NCI-H1105 treated with DMSO at 0.1 percent for 48 hours (cell line): ENCODE measurements at places on chromosomes 16 and 17.

GRCh38 chr16:18018376-18018775 lies 318.2 kb downstream of the NPIPA8 start:
- DNase-seq: no peak

DNA sequence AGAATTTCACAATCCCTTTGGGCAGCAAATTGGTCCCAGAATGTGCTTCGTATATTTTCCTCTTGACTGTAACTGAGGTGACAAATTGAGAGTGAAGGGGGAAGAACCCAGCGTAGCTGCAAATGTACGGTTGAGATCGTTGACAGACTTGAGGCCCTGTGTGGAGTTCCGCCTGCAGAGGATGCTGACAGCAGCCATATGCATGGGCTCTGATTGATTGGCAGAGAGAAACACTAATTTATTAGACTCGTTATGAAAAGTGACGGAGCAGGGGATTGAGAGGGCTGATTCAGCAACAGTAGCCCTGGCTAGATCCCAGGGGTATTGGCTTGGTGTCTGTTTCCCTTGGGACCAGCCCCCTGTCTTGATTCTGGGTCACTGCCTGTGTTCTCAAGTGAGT lies 930.1 kb upstream of the EEF2KMT start:
- no peak for DNase-seq

GRCh38 chr17:9521062-9521461 lies 54.6 kb downstream of the STX8 start:
- DNase-seq: no peak

DNA sequence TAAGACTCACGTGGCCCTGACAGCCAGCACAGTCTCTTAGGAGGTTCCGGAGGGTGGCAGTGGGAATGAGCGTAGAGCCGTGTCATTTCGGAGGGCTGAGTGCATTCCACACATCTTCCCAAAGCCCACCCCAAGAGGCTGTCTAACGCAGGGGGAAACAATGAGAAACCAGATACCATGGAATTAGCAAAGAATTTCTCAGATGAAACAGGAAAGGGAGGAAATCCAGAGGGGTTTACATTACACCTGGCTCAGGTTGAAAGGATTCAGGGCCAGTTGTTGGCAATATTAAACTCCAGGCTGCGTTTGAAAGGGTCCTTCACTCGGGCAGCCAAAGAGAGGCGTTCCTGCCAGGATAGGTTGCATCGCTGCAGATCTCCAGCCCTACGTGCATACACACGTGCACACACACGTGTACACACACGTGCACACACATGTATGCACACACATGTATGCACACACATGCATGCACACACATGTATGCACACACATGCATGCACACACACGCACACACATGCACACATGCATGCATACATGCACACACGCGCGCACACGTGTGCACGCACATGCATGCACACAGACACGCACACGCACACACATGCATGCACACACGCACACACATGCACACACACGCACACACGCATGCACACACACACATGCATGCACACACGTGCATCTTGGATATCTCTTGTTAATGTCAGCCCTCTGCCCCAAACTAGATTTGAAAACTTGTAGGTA lies 12.2 kb downstream of the CBX4 start:
- no peak for DNase-seq

GRCh38 chr17:44557651-44558285 lies 484 bp downstream of the FZD2 start:
- DNase-seq: no peak

GRCh38 chr17:51078009-51078592 lies 42.6 kb downstream of the SPAG9 start:
- DNase-seq: no peak

DNA sequence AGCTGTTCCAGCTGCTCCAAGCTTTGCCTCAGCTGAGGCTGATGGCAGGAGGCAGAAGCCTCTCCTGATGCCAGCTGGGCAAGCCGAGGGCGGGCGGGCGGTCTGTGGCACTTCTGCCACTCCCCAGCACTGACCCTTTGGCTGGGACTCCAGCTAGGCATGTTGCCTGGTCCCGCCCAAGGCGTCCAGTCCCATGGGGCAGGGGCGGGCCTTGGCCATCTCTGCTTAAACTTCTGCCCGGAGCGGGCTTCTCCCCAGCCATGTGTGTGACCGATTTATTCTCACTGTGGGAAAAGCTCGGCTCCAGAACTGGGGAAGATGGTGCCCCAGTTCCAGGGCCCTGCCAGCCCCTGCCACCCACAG lies 349.1 kb downstream of the SEC14L1 start:
- no peak for DNase-seq

- no peak for DNase-seq
These were observed 3.0 kb downstream of the HSPB9 start for GRCh38 chr17:42125565-42125964.

DNA sequence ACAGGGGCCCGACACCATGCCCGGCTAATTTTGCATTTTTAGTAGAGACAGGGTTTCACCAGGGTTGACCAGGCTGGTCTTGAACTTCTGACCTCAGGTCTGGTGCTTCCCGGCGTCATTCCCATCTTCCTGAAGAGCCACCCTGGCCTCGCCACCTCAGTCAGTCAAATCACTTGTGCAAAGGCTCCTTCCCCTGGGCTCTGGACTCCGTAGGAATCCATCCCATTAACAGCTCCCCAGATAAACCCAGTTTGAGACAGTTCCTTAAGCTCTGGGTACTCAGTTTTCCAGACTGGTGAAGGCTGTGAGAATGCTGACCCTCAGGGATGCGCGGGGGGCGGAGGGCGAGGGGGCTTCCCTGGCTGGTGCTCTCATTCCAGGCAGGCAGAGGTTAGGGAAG lies 39.5 kb downstream of the MRM1 start:
- no peak for DNase-seq

DNA sequence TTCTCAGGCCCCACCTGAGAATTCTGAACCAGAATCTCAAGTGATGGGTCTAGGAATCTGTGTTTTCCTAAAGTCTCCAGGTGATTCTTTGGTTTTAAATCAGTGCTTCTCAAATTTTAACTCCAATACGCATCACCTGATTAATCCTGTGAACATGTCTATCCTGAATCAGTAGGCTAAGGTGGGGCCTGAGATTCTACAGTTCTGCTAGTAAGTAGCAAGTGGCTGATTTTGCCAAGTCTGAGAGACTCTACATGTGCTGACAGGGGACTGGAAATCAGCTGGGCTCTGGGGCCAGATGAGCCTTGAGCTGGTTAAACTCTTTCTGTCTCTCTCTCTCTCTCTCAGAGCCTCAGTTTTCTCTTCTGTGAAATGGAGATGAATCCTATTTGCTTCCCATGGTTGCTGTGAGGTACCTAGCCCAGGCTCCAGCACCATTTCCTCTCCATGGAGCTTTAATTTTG lies 9.0 kb downstream of the CCR7 start:
- DNase-seq: no peak

DNA sequence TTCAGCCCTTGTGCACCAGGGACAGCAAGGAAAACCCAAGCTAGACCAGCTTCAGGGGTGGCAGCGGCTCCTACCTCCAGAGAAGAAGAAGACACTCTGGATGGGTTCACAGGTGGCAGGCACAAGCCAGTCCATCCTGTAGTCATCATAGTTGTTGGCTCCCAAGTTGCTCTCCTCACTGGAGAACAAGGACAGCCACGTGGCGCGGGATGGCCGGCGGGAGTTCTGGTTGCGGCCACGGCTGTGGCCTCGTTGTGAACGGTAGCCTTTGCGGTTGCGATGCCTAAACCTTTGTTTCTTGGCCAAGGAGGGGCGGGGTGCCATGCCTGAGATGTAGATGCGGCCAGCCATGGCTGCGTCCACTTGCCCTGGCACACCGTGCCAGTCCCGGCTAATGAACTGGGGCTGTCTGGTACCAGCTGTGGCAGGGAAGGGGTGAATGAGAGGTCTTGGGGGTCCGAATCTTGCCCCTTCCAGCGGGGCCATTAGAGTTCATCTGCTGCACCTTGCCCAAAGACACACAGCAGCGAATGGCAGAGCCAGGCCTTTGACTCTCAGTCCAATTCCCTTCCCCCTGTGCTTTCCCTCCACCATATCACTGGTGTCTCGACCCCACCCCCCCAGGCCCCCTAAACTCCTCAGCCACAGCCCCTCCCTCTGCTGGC lies 2.3 kb downstream of the VTN start:
- no peak for DNase-seq

DNA sequence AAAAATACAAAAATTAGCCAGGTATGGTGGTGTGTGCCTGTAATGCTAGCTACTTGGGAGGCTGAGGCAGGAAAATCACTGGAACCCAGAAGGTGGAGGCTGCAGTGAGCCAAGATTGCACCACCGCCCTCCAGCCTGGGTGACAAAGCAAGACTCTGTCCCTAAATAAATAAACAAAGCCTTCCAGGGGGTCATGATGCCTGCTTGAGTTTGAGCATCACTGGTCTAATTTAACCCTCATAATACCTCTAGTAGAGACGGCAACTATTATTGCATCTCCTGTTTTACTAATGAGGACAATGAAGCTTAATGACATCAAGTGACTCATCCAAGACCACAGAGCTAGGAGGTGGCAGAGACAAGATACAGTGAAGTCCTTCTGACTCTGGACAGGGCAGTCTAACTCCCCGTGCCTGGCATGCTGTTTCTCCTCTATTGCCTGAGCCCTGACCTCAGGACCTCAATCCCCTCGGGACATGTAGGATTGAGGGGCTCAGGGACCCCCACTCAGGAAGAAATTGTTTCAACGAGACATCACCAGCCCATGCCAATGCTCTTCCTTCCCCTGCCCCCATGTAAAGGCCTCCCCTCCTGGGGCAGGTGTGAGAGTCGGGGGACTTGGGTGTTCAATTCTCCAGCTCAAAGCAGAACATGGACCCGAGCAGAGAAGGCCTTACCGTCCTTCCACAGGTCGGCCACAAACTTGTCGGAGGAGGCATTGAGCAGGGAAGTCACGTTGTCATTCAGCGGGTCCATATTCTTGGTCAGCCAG lies 102.9 kb downstream of the NDE1 start:
- no peak for DNase-seq

DNA sequence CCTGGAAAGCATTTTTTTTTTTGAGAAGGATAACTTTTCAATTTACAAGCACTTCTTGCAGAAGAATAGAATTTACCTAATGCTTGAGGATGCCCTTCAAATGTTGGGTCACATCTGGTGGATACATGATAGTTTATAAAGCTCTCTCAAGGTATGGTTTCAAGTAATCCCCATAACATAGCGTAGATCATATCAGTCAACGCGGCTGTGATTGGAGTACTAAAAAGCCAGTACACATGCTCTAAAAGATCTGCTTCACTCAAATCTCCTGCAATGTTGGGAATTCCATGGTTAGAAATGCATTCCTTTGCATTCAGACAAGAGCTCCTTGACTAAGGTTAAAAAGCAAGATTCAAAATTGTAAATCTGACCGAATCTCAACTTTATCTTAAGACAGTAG lies 3.9 kb upstream of the KCNJ16 start:
- DNase-seq: no peak

- no peak for DNase-seq
These were observed 45.2 kb upstream of the DHX40 start for GRCh38 chr17:59520251-59520650.

DNA sequence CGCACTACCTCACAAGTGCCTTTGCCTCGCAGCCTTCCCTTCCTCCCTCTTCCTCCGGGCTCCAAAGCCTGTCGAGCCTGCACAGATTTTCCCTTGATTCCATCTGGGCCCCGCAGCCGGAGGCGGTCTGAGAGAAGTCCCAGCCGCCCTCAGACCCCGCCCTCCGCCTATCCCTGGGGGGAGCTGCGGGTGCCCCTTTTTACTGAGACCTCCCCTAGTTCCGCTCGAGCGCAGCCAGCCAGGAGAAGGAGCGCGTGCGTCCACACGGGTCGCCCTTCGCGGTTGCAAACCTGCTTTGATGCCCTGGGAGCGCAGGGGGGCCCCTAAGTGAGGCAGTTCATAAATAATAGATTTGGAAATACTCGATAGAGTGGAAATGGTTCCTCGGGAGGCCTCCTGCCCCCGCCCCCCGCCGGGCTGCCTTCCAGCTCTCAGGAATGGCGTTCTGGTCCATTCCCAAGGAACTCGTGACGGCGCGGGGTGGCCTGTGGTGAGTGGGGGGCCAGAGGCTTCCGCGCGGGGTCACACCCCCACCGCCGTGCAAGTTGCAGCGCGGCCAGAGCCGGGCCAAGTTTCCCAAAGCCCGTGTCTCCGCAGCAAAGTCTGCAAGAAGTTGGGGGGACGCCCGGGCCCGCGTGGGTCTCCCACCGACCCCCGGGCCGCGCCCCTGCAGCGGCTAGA lies 610 bp downstream of the C16orf74 start:
- peak; percentile 27 for DNase-seq

GRCh38 chr16:53220585-53220984 lies 165.8 kb downstream of the CHD9 start:
- DNase-seq: no peak

DNA sequence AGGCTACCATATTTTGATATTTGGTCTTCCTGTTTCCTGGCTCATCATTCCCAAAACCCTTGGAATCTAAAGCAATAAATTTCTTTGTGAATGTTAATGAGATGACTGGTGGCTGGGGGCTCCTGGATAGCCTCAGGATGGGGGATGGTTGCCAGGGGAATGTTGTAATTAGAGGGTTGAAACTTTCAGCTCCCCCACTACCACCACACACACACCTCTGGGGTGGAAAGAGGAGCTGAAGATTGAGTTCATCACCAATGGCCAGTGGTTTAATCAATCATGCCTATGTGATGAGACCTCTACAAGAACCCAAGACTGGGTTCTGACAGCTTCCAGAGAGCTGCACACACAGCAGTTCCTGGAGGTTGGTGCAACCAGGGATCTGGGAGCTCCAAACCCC lies 59.1 kb downstream of the HS3ST3A1 start:
- DNase-seq: no peak

- DNase-seq: no peak
These were observed 253.2 kb downstream of the PRKCA start for GRCh38 chr17:66555605-66556004.

DNA sequence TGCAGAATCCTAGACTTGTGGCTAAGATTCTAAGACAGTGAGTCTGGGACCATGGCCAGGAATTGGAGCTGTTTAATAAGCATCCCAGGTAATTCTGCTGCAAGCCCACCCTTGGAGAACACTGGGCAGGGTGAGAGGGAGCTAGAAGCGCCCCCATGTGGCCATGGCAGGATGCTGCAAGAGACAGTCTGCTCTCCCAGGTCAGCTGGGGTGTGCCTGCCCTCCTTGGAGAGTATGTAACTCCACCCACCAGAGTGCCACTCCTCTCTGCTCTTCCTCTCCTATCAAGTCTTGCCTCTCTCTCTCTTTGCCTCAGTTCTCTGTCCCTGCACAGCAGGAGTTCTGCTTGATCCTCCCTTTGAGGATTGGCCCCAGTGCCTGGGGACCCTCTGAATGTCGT lies 14.9 kb downstream of the RCVRN start:
- DNase-seq: no peak

GRCh38 chr17:17144916-17145665 lies 61.0 kb downstream of the PLD6 start:
- no peak for DNase-seq
